ENCODE measurements at places on chromosomes 6 and 20. TPM values are rescaled to one million over a fixed set of nuclear protein-coding genes. Genes with fewer than 3 reads are reported as not detected.
A peak's percentile ranks its signal among the peaks of the same experiment; 100 is the strongest.

- no peak for DNase-seq
Measured at GRCh38 chr20:36549628-36549941, 8.3 kb downstream of the MYL9 start.

- DNase-seq = no peak
Measured at GRCh38 chr20:11130554-11131166, 456.9 kb upstream of the JAG1 start.

- DNase-seq = peak; percentile 54
Measured at GRCh38 chr6:16402581-16402900, 164.2 kb downstream of the GMPR start.

DNA sequence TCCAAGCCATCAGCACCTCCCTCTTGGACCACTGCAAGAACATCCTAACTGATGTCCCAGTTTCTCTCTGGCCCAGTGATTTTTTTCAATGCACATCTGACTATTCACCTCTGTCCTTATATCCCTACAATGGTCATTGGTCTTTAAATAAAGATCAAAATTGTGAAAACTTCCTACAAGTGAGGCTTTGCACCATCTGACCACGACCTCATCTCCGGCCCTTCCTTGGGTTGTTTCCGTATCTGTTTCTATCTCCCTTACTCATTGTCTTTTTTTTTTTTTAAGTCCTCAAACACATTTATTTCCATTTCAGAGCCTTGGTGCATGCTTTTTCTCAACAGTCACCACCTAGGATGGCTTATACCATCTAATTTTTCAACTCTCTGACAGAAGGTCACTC is 88.1 kb downstream of the IPCEF1 start:
- no peak for DNase-seq

GRCh38 chr6:143603455-143603854 is 74.3 kb upstream of the PHACTR2 start:
- DNase-seq = peak; percentile 68

DNA sequence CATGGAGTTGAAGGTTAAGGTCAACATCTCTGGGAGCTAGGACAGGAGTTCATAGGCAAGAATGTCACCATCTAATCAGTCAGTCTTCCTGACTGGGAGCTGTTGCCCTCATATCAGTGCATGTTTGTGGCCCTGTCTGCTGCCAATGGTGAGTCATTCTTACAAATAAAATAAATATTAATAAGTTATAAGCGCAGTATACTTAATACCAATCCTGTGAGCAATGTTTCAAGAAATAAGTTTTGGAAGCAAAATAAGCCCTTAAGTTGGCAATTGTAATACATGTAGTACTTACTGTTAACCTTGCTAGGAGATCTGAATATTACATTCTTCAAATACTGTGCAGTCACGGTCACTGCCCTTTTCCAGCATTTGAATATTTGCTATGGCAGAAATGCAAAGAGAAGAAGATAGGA is 20.2 kb upstream of the MDGA1 start:
- DNase-seq = peak; percentile 83

DNA sequence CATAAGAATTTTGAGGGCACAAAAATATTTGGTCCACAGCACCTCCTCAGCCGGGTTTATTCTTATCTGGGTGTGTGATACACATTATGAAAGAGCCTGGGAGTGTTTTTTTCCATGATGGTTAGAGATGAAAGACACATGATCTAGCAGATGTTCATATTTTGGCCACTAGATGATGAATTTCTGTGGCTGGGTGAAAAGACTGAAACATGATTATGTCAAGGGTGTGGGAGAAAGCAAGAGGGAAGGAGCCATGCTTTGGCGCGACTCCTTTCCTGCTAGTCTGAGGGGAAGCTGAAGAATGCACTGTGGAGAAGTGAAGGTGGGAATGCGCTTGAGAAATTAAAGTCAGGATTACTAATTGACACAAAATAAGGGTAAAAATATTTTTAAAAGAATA is 102.3 kb downstream of the SH3BGRL2 start:
- DNase-seq = no peak

TP53TG5 gene
- total RNA-seq = not detected

C6orf163 gene
- 3.9 TPM for total RNA-seq

GSTA2 gene
- total RNA-seq = not detected
